ENCODE measurements at places on chromosomes 5 and 9.

- peak; percentile 25 for DNase-seq
Measured at GRCh38 chr9:98807070-98807813, at the start of gene GALNT12. Gene GALNT12, plus strand, starts transcription at chr9:98807670. Its CDS starts 29 bp downstream, at chr9:98807699.

DNA sequence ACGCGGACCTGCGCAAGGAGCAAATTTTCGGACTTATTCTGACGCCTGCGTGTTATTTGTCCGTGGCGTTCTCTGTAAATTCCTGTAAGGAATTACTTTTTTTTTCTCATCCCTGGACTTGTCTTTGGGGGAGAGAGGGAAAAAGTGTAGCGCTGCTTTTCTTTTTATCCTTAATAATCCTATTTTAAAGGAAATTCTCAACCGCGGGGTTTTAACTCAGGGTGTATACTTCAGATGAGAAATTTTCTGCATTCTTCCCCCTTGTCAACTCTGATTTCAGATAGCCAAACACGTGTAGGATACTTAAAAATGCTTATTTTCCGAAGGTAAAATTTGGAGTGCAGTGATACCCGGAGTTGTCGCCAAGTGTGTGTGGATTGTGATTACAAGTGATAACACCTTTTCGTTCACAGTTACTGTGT, 853 bp downstream of the DCP2 start:
- DNase-seq: no peak

DNA sequence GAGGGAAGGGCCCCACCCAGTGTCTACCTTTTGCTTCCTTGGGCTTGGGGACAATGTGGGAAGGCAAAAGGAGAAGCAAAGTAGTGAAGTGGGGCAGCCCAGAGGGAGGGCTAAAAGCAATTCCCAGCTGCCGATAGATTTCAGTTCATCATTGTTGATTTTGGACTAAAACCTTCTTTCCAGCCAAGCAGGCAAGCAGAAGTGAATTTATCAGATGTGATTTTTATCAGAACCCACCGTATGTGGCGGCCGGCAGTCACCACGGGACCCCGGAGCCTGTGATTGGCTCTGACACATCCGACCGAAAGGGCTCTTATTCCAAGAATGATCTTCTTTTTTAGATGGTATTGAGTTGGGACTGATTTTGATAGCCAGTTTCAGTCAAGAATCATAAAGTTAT, 559.9 kb downstream of the PSAT1 start:
- DNase-seq: no peak

DNA sequence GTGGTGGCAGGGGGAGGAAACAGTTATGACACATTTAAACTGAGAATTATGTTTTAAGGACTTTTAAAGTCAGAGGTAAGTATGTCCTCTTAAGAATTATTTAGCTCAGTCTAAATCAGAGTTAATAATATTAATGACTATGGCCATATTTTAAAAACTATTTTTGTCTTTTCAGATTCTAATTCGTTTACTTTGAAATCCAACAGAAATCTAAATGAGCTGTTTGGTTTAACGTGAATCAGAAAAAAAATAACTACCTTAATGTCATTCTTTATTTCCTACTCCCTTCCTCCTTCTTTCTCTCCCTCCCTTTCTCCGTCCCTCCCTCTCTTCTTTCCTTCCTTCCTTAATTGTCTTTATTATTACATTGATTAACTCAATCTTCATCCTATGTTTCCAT, 14.7 kb downstream of the C1QTNF3 start:
- DNase-seq: no peak

- DNase-seq: no peak
Measured at GRCh38 chr5:56102889-56103288, 108.1 kb upstream of the IL6ST start.

DNA sequence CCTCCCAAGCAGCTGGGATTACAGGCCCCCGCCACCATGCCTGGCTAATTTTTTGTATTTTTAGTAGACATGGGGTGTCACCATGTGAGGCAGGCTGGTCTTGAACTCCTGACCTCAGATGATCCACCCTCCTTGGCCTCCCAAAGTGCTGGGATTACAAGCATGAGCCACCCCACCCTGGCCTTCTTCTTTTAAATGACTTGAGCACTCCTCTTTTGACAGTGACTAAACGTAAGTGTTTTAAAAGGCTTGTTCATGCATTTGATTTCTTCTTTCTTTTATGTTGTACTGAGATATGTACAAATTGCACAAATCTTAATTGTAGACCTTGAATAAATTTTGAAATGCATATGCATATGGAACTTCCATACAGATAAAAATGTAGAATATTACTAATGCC, 337.9 kb downstream of the CETN3 start:
- no peak for DNase-seq

DNA sequence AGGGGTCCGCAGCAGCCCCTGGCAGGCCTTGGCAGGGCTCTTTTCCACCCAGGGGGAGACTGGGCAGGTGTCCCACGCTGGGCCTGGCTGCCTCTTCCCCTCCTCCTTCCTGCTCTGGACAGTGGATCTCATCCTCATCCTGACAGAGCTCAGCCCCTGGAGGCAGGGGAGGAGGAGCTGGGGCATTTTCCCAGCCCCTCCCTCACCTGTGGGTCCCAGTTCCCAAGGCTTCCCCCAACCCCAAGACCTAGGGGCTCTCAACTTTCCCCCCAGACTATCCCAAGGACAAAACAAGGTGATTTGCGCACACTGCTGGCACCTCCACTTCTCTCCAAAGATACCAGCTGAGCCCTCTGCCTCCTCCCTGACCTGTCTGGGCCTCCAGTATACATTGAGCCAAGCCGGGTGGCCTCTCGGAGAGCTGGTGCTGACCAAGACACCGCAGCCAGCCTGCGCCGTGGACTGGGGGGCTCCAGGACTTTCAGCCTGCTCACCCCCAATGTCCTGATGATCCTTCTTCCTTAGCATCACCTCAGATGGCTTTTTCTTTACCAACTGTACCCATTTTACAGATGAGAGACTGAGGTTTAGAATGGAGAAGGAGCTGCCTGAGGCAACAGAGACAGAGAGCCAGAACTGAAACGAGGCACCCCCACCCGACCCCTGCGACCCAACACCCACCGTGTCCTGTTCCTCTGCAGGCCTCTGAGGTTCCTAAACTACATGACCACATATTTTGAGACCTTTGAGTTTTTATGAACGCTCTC, 126.6 kb downstream of the BARX1 start:
- DNase-seq: no peak

- no peak for DNase-seq
Measured at GRCh38 chr9:19470567-19470966, 61.8 kb downstream of the ACER2 start.

GRCh38 chr5:139395844-139396640, 1.1 kb upstream of the PROB1 start:
- DNase-seq: no peak

DNA sequence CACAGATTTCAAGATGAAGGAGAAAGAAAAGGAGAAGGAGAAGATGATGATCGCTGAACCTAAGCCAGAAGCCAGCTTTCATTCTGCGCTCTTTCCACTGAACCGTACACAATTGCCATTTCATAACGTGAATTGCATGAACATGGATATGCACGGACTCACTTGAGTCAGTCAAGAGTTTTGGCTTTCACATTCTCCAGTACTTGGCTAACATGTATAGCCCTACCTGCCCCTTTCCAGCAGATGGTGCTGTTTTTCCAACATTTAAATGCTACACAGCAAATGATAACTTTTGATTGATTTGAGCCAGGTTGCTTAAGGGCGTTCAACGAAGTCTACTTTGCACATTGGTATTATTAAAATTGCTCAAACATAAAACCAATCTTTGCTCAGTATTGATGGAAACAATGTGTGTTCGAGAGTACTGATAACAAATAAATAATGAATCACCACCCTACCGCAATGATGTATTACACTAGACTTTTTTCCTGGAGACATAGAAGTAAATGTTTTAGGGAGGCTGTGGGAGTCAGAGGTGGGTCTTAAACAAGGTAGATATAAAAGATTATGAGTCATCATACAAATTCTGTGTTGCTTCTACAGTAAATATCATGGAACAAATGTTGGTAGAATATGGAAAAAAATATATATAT, 196.4 kb downstream of the TRPM3 start:
- no peak for DNase-seq
